Activated CD8-positive, alpha-beta memory T cell treated with anti-CD3 and anti-CD28 coated beads, Interleukin-2, amount 10 ng/mL, durations not matched to agents 7 days and 5 days (primary cell): ENCODE measurements at places on chromosomes 2 and 18. TPM values are rescaled to one million over a fixed set of nuclear protein-coding genes. Genes with fewer than 3 reads are reported as not detected.

GRCh38 chr18:5285326-5285725, 10.2 kb downstream of the ZBTB14 start:
- no peak for DNase-seq

EVX2 gene
- not detected for total RNA-seq

- DNase-seq = no peak
Observed at GRCh38 chr18:70292628-70293027, 3.8 kb downstream of the SOCS6 start.

GRCh38 chr2:10493634-10494281, 45.6 kb upstream of the ODC1 start:
- DNase-seq = peak; percentile 93

DNA sequence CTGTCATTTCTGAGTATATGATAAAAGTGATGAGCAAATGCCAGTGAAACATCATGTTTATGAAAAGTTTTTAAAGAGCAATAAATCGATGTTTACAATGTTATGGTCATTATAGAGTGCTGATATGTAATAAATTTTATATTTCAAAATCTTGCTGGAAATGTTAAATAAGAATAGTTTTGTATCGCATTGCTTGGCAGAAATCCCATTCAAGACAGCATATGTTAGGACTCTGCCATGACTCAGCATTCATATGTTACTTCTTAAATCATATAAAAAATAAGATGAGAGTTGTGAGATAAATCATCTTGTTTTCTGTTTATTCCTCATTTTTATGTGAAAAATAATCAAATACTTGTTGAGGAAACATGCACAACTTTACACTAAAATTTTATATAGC, 949.9 kb upstream of the NRXN1 start:
- no peak for DNase-seq

DNA sequence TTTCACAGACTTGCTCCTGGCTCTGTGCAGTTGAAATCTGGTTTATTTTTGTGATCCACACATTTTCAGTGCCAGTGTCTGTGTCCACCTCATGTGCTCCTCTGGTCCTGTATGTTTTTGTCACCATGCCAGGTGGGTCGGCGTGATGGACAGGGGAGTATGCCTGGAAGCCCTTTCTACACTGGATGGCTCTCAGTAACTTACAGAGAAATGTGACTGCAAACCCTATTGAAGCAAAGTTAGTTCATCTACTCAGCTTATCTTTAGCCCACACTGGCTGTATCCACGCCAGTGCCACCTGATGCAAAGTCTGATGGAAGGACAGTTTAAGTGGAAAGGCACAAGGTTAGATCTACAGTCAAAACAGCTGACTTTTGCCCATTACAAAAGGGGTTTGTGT, 4.3 kb downstream of the IMPA2 start:
- DNase-seq = no peak

GRCh38 chr2:199480966-199481365, 23.2 kb upstream of the SATB2 start:
- no peak for DNase-seq

DNA sequence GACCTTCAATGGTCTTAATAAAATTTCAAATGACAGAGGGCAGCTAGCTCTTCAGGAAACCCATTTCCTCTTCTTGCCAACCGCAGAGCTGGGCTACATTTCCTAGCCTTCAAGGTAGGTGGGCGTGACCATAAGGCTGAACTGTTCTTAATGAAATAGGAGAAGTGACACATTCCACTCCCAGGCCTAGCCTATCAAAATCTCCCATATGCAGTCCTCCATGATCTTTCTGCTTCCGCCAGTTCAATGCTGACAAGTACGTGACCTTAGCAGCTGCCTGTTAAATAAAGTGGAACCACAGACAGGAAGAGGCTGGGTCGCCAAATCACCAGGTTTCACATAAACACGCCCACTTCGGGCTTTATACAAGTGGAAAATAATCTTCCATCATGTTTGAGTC, 13.2 kb downstream of the SERPINE2 start:
- DNase-seq = peak; percentile 82

DNA sequence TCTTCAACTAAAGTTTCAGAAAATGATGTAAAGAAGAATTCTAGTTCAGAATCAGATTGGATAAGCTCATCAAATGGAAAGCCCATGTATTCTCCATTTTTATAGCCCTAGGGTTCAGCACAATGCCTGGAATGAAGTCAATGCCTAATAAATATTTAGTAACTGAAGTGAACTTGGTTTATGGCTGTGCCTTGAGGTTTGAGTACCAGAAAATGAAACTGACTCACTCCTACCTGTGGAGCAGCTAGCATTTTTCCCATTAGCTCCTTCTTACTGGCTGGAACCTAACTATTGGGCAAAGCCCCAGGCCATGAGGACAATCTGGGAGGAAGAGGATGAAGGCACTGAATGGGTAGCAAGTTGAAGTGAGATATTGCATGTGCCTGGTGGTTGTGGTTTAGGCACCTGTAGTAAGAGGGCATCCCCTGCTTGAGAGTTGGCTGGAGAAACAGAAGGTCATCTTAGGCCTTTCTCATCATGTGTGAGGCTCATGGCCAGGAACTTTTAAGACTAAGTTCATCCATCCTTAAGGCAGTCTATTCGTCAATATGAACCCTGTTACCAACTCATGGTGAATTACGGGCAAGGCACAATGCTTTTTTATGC, 85.0 kb upstream of the LYPD1 start:
- DNase-seq = no peak

STPG4 gene
- 0.20 TPM for total RNA-seq

GRCh38 chr2:236985761-236986339, 99.8 kb upstream of the COPS8 start:
- no peak for DNase-seq

CCDC74B gene
- 0.47 TPM for total RNA-seq

- DNase-seq = no peak
Observed at GRCh38 chr2:24538720-24539119, 47.7 kb downstream of the NCOA1 start.

COPS7B gene
- total RNA-seq = 47.3 TPM

GRCh38 chr2:75022516-75022915, 64.1 kb downstream of the POLE4 start:
- no peak for DNase-seq

XDH gene
- 0.41 TPM for total RNA-seq

CUL3 gene
- 72.2 TPM for total RNA-seq

GRCh38 chr2:9991221-9991620, 39.7 kb downstream of the GRHL1 start:
- no peak for DNase-seq

DNA sequence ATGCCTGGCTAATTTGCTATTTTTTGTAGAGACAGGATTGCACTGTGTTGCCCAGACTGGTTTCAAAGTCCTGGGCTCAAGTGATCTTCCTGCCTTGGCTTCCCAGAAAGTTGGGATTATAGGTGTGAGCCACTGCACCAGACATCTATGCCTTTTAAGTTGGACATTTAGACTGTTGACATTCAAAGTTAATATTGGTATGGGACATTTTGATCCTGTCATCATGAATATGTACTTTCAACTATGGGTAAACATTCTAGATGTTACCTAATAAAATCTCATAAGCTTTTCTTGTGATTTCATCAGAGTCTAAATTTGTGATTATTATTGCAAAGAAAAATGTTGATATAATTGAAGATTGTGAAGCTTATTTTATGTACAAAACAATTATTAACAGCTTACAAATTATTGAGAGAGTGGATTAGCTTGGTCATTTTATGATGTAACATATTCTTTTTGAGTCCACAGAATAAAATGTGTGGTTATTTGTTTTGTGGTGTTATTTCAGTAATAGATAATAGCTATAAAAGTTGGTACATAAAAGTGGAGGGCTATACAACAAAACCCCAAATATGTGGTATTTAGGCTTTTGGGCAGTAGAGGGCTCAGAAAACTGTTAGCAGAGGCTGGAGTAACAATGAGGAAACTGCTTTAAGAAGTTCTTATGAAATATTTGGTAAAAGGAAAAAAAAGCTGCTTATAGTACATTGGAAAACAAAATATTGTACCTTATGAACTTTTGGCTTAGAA, 41.4 kb downstream of the STARD6 start:
- DNase-seq = no peak

DNA sequence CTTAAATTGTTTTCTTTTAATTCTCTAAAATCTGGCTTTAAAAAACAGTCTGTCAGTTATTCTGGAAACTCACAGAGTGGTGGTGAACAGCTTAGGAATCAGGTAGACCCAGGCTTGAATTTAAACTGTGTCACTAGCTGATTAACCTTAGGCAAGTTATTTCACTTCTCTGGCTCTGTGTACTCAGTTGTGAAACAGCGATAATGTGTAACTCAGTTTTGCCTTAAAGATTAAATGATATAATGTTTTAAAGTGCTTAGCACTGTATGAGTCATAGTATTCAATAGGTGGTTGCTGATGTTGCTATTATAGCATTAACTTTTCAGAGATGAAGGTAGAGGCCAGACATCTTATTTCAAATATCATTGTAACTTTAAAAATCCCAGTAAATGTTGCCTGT, 40.7 kb downstream of the PKP4 start:
- DNase-seq = no peak

AFF3 gene
- 0.09 TPM for total RNA-seq

DNA sequence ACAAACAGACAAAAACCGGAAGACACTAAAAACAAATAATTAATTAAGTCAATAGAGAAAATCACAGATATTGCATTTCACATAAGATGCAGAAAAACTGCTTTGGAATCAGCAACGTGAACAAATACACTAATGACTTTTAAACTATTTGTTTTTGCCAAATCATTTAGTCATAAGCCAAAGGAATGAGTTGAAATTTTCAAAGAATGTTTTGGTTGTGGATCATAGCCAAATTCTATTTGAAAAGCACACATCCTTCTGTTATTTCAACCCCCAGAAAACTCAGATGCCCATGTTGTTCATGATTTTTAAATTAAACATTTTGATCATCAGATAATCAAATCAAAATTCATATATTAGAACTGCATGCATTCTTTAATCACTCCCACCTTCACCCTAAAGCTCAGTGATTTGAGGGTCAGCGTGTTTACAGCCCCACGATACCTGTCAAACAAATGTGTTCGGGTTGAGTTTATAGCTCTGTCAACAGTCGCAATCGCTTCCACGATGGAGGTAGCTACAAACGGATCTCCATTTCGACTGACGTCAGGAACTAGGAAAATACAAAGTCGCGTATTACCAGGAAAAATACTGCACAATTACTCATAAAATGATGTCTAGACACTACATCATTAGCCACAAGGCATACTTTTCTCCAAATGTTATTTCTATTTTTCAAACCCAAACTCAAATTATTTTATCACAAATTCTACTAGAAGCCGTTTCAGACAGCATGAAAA, 90.2 kb downstream of the PXDN start:
- no peak for DNase-seq

DNA sequence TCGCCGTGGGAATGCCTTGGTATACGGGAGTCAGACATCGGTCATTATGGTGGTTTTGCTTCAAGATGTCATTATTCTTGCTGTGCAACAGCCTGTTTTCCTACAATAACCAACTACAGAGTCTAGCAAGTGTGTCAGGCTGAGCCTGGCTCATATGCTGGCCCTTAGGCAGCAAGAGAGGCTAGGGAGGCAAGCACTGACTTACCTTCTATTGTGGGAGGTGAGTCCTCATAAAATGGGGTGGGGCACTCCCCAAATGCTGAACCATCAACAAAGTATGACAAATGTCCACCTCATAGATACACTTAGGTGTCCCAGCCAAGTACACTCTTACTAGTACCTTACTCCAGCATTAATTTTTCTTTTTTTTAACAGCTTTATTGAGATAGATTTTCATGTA, 77.0 kb upstream of the ATL2 start:
- DNase-seq = no peak

- DNase-seq = no peak
Observed at GRCh38 chr2:218192902-218193430, 24.0 kb upstream of the ARPC2 start.

- no peak for DNase-seq
Observed at GRCh38 chr18:27412556-27412955, 227.4 kb upstream of the CHST9 start.

ZNF385B gene
- not detected for total RNA-seq

DNA sequence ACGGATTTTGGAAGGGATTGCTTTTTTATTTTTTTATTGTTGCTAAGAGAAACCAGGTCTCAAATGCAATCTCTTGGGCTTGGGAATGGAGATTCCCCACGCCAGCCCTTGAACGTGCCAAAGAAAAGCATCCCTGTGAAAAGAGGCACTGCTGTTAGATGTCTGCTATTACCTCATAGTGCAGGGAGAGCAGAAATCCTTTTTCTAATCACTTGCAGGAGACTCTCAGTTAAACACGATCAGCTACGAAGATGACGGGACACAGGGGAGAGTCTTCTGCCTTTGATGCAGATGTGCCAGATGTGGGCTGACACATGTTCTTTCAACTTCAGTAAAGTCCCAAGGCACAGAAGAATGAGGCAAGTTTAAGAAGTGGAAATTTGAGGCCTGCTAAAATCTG, 381.6 kb upstream of the TRIB2 start:
- no peak for DNase-seq

REG3A gene
- not detected for total RNA-seq

- DNase-seq = no peak
Observed at GRCh38 chr18:59639821-59640220, 57.4 kb downstream of the CCBE1 start.

DNA sequence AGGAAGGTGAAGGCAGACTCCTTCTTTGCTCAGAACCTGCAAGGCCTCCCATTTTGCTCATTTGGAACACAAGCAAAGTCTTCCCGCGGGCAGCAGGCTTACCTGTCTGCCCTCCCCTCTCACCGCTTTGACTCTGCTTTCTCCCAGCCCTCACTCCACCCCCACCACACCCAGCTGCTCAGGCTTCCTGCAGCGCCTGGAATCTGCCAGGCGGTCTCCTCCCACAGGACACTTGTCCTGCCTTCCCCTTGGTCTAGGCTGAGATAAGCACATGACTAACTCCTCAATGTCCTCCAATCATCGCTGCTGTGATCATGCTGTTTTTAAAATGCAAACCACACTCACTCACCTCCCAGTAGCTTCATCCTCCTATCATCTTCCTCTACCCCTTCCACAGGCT, 430.0 kb downstream of the ZNF516 start:
- no peak for DNase-seq

DNA sequence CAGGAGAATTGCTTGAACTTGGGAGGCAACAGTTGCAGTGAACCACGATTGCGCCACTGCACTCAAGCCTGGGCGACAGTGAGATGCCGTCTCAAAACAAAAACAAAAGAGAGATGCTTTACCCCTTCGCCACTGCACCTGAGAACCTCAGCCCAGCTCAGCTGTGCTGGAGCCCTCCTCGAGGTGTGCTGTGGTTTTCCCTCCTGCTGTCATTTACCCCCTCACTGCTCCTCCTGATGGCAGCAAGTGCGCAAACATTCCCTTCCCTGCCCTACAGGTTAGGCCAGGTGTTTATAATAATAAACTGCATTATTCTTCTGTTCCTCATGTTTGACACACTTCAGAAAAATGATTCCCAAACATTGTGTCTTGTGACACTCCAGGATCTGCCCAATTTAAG, 8.4 kb downstream of the FBXO36 start:
- no peak for DNase-seq
